Breast epithelium (tissue), 4 donors: ENCODE measurements at places on chromosomes 1 and 21. TPM values are rescaled to one million over a fixed set of nuclear protein-coding genes. Genes with fewer than 3 reads are reported as not detected.
A peak's percentile ranks its signal among the peaks of the same experiment; 100 is the strongest.

DNA sequence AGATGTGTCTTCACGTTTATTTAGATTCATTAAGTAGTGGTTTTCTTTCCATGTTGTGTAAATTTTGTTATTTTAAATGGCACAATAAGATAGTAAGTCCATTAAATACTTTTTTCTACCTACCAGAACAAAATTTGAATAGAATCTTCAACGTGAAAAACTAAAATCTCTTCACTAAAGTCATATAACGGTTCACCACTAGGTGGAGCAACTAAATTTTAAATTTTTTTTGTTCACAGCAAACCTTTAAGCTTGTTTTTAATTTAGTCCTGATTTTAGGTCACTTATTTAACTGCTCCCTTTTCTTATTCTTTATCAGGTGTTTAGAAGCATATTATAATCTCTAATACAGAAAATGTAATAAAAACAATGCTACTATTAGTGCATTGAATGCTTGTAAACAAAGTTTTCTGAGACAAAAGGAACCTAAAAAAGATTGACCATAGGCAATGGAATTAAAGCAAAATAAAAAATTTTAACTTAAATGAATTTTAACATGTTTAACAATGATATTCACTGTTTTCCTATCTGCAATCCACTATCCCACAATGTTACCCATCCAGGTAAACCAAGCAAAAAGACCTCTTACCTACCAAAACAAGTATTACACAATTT is 28.3 kb upstream of the PKN2 start:
- DNase-seq, result no peak
- H3K27me3 ChIP-seq, result no peaks in the 10 kb centered on the region
- no peaks in the 10 kb centered on the region for H3K36me3 ChIP-seq
- no peak overlapping the region for H3K4me3 ChIP-seq

DNA sequence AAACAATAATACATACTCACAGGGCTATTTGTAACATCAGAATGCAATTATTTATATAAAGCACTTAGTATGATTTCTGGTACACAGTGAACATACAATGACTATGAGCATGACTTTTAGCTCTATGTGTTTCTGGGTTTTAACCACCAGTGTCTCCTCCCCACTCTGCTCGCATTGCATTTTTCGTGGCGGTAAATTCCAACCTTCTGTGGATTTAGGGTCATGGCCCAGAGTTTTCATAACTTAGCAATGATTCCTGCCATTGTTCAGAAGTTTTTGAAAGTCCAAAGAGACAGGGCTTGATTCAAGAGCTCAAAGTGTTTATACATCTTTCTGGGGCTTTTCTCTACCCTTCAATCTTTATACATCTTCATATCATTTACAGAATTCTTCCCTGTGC is 191.3 kb downstream of the BACH1 start:
- no peak overlapping the region for H3K4me3 ChIP-seq
- no peak overlapping the region for H3K27ac ChIP-seq
- no peak for DNase-seq
- H3K4me1 ChIP-seq, result no peaks in the 10 kb centered on the region

- peaks cover 6% of the 10 kb centered on the region for H3K4me1 ChIP-seq
- peak overlapping the region; percentile 99 for H3K27ac ChIP-seq
- DNase-seq, result peak; percentile 49
- H3K4me3 ChIP-seq, result no peak overlapping the region
- no peaks in the 10 kb centered on the region for H3K27me3 ChIP-seq
Observed at GRCh38 chr1:44672254-44672955, 1.9 kb downstream of the TMEM53 start.

DNA sequence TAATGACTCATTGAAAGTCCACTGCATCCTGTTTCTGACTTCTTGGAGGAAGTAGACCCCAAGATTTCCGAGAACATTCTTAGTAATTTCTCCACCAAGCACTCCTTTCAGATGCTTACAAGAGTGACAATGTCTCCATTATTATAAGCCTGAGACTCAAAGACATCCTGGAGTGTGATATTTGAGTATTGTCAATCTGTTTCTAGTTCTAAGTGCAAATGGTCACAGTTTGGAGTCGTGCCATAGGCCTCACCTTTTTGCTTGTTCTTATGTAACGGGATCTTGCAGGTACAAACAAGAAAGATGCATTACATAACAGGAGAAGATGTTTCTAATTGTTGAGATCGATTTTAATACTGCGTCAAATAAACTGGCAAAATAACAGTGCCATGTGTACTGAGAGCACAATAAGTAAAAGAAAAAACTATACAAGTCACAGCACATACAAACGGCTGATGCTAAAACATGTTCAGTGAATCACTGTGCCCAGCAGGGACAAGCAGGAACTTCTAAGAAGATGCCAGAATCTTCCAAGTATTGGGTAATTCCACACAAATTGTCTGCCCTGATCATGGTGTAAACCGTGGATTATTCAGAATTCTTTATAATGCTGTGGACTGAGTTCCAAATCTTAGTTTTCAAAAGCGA is 54.1 kb downstream of the CD2 start:
- DNase-seq, result no peak
- peak overlapping the region; percentile 48 for H3K27ac ChIP-seq
- H3K4me1 ChIP-seq, result no peaks in the 10 kb centered on the region
- H3K36me3 ChIP-seq, result no peaks in the 10 kb centered on the region
- no peaks in the 10 kb centered on the region for H3K27me3 ChIP-seq
- H3K4me3 ChIP-seq, result no peak overlapping the region

- no peaks in the 10 kb centered on the region for H3K27me3 ChIP-seq
- no peaks in the 10 kb centered on the region for H3K36me3 ChIP-seq
- no peak overlapping the region for H3K4me3 ChIP-seq
- no peak overlapping the region for H3K27ac ChIP-seq
- no peak for DNase-seq
Observed at GRCh38 chr1:224998185-224998584, 68.7 kb downstream of the DNAH14 start.

GRCh38 chr1:113928187-113928930 is 765 bp upstream of the HIPK1 start:
- no peaks in the 10 kb centered on the region for H3K36me3 ChIP-seq
- H3K27ac ChIP-seq, result peak overlapping the region; percentile 88
- H3K4me1 ChIP-seq, result no peaks in the 10 kb centered on the region
- peak overlapping the region; percentile 87 for H3K4me3 ChIP-seq
- DNase-seq, result no peak
- H3K27me3 ChIP-seq, result no peaks in the 10 kb centered on the region

DNA sequence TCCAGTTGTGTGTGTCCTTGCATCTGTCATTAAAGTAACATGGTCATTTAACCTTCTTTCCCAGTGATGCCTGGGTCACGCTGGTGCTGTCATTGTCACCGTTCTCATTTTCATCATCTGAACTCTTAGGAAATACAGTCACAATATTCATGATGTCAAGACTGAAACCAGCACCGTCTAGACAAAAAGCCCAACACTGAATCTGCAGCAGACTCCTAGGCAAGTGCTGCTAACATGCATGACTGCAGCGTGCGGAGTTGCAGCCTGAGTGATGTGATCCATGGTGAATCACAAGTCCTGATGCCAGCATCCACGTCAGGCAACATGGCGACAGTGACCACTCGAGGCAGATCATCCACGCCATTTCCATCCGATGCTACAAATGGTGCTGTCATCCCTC is 37.6 kb downstream of the MRPL37 start:
- no peak overlapping the region for H3K4me3 ChIP-seq
- H3K27me3 ChIP-seq, result no peaks in the 10 kb centered on the region
- peaks cover 4% of the 10 kb centered on the region for H3K36me3 ChIP-seq
- no peak overlapping the region for H3K27ac ChIP-seq

Gene CDA
- 1.0 TPM for total RNA-seq
